ENCODE measurements at places on chromosomes 12 and 14. TPM values are rescaled to one million over a fixed set of nuclear protein-coding genes. Genes with fewer than 3 reads are reported as not detected.

Gene KRT78
- not detected for total RNA-seq

Gene POTEG
- total RNA-seq: not detected

Gene PRIM1
- total RNA-seq: 3.3 TPM

Gene HOXC10
- not detected for total RNA-seq

Gene PTPRQ
- 0.08 TPM for total RNA-seq

DNA sequence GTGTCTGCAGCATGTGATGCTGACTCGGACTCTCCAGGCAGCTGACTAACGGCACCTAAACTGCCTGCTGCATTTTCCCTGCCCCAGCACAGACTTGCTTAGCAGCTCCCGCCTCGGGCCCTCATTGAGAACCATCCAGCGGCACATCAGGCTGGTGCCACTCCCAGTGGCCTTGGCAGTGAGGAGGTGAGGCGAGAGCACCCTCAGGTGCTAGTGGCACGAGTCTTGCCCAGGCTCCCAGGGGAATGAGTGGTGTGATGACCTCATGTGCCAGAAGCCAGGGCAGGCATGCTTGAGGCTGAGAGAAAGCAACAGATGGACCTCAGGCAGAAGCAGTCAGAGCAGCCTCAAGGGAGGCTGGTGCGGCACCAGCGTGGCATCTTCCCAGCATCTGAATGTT is 60.2 kb downstream of the PRKCH start:
- no peaks in the 10 kb centered on the region for H3K4me1 ChIP-seq
- peaks cover 3% of the 10 kb centered on the region for H3K36me3 ChIP-seq
- DNase-seq: no peak

- DNase-seq: no peak
- peaks cover 15% of the 10 kb centered on the region for H3K27me3 ChIP-seq
- no peaks in the 10 kb centered on the region for H3K4me1 ChIP-seq
Measured at GRCh38 chr12:53128780-53129569, 25.7 kb downstream of the SOAT2 start.

DNA sequence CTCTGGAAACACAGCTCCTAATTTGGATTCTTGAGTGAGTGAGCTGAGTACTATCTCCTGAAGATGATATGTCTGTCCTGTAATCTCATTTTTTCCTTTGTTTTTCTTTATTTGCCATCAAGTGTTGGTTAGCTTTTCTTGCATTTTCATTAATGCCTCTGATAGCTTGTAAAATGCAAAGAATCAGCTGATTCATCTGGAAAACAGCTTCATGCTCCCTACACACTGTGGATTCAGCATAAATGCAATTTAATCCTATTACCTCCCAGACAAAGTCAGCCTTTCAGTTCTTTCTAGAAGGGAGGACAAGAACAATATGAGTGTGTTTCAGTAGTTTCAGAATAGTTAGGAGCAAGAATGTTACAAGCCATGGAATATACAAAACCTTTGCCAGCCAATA is 79.4 kb downstream of the DACT1 start:
- no peaks in the 10 kb centered on the region for H3K27me3 ChIP-seq
- no peak for DNase-seq
- H3K36me3 ChIP-seq: peaks cover 2% of the 10 kb centered on the region

DNA sequence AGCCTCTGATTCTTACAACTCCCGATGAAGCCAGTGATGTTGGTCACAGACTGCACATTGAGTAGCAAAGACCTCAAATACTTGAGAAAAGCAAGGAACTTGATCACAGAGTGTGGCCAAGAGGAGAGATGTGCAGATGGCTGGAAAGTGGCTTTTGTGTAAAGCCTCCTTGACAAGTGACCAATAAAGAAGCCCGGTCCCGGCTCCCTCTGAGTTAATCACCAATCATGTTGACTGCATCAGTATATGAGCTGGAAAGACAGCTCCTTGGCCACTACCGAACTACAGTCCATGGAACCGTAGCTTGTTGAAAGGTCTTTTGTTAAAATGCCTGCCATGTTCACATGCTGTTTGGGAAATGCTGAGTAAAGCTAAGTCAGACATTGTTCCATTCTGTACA is 23.7 kb upstream of the SERPINA6 start:
- H3K4me3 ChIP-seq: no peak overlapping the region
- peaks cover 24% of the 10 kb centered on the region for H3K4me1 ChIP-seq
- no peaks in the 10 kb centered on the region for H3K36me3 ChIP-seq
- peaks cover 11% of the 10 kb centered on the region for H3K27me3 ChIP-seq
- H3K27ac ChIP-seq: no peak overlapping the region

GRCh38 chr12:92582893-92583292 is 119.9 kb upstream of the PLEKHG7 start:
- no peak overlapping the region for H3K4me3 ChIP-seq
- no peak for DNase-seq
- H3K27ac ChIP-seq: no peak overlapping the region
- H3K4me1 ChIP-seq: peaks cover 9% of the 10 kb centered on the region
- no peaks in the 10 kb centered on the region for H3K36me3 ChIP-seq

GRCh38 chr14:91144425-91145145 is 30.7 kb downstream of the DGLUCY start:
- peak overlapping the region; percentile 36 for H3K27ac ChIP-seq
- H3K4me3 ChIP-seq: no peak overlapping the region
- no peak for DNase-seq
- H3K4me1 ChIP-seq: peaks cover 27% of the 10 kb centered on the region
- peaks cover 2% of the 10 kb centered on the region for H3K36me3 ChIP-seq
- H3K27me3 ChIP-seq: peaks cover 6% of the 10 kb centered on the region

GRCh38 chr14:53547593-53547992 is 394.5 kb upstream of the DDHD1 start:
- H3K27me3 ChIP-seq: no peaks in the 10 kb centered on the region
- H3K27ac ChIP-seq: no peak overlapping the region
- DNase-seq: no peak
- peaks cover 8% of the 10 kb centered on the region for H3K4me1 ChIP-seq

DNA sequence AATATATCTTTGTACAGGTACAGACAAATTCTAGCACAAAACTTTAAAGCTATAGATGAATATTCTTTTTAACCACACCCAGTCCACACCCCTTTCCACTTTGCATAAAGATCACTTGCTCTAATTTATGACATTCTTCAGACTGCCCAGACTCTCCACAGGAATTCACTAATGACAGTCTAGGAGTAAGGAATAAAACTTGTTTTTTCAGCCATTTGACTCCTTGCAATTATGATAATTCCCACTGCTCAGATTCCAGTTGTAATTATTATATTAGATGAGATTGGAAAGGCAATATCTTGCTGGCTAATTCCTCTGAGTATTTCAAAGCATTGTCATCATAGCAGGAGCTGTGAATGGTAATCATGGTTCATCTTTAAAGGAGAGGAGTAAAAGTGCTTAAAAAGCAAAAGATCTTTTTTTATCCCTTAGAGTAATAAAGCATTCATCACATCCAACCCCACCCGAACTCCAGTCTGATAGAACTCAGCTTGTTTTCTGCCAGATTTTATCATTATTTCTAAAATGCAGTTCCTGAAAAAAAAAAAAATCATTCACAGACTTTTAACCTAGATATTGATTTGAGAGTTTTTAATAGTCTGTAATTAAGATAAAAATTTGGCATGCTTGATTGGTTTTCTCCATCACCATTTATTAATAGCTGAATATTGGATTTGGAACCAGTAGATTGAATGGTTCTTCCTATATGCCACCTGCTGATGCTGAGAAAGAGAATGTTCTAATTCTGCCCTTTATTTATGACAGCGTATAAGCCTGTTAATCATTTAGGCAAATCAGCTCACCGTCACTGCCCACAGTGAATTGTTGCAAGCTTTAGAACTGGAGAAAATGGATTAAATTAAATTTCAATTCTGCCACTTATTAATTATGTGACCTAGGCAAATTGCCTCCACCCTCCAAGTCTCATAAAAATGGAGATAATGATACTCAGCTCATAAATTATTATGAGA is 93.9 kb upstream of the RASSF8 start:
- no peaks in the 10 kb centered on the region for H3K36me3 ChIP-seq
- no peak for DNase-seq
- no peak overlapping the region for H3K4me3 ChIP-seq
- peaks cover 3% of the 10 kb centered on the region for H3K27me3 ChIP-seq
- peaks cover 5% of the 10 kb centered on the region for H3K4me1 ChIP-seq

GRCh38 chr12:89477633-89478279 is 46.8 kb downstream of the GALNT4 start:
- H3K4me1 ChIP-seq: peaks cover 4% of the 10 kb centered on the region
- no peak overlapping the region for H3K4me3 ChIP-seq
- no peak overlapping the region for H3K27ac ChIP-seq
- no peak for DNase-seq
- H3K27me3 ChIP-seq: no peaks in the 10 kb centered on the region

DNA sequence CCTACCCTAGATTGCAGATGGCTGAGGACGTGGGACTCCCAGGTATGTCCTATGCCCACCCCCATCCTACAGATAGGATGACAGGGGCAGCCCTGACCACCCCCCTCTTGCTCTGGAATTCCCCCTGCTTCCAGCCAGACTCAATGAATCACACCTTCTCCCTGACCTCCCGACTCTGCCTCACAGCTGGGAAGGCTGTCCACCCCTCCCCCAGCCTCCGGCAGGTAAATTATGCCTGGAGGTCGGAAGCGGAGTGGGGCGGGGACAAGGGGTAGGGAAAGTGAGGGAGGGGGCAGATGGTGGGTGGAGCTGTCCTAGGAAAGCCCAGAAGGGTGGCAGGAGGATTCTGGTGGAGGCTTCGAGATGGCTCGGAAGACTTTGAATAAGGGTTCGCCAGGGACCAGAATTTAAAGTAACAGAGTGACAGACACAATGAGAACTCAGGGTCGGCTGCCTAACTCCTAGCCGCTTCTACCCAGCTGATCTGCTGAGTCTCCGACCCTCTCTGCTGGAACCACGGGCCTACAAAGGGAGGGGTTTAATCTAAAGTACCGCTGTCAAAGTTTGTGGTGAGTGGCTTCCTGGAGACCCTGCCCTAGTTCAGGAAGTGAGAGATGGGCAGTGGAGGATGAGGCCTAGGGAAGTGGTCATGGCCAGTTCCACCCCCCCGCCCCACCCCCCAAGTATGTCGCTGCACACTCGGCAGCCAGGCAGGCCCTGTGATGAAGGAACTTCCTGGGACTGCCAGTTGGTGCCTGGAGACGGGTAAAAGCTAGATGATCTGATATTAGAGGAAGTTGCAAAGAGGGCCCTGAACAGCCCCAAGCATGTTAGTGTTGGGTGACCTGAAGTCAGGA is 4.2 kb downstream of the PLEKHG3 start:
- peaks cover 7% of the 10 kb centered on the region for H3K36me3 ChIP-seq
- no peak for DNase-seq
- H3K27me3 ChIP-seq: no peaks in the 10 kb centered on the region
- H3K4me1 ChIP-seq: peaks cover 76% of the 10 kb centered on the region

GRCh38 chr14:91912035-91912434 is 35.5 kb downstream of the FBLN5 start:
- no peak for DNase-seq
- H3K27me3 ChIP-seq: no peaks in the 10 kb centered on the region
- no peak overlapping the region for H3K27ac ChIP-seq
- H3K4me3 ChIP-seq: no peak overlapping the region

- DNase-seq: no peak
- peaks cover 12% of the 10 kb centered on the region for H3K27me3 ChIP-seq
- no peak overlapping the region for H3K27ac ChIP-seq
- no peaks in the 10 kb centered on the region for H3K36me3 ChIP-seq
- peak overlapping the region; percentile 68 for H3K4me3 ChIP-seq
Measured at GRCh38 chr12:132600048-132601032, 10.0 kb downstream of the LRCOL1 start.

DNA sequence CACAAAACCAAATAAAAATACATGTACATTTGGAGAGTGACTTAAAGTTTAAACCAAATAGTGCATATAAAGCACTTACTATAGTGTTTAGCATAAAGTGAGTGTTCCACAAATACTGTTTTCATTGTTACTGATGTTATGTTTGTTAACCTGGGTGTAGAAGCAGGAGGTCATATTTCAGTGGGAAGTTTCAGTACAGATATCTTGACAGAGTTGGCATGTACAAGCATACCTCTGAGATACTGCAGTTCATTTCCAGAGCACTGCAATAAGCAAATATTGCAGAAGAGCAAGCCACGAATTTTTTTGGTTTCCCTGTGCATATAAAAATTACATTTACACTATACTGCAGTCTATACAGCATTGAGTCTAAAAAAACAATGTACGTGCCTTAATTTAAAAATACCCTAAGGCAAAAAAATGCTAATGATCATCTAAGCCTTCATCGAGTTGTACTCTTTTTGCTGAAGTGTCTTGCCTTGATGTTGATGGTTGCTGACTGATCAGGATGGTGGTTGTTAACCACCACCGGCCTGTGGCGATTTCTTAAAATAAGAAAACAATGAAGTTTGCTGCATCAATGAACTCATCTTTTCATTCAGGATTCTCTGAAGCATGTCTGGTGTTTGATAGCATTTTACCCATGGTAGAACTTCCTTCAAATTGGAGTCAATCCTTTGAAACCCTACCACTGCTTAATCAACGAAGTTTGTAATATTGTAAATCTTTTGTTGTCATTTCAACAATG is 361.1 kb upstream of the RPL10L start:
- no peaks in the 10 kb centered on the region for H3K36me3 ChIP-seq
- peaks cover 2% of the 10 kb centered on the region for H3K27me3 ChIP-seq
- no peak overlapping the region for H3K4me3 ChIP-seq

DNA sequence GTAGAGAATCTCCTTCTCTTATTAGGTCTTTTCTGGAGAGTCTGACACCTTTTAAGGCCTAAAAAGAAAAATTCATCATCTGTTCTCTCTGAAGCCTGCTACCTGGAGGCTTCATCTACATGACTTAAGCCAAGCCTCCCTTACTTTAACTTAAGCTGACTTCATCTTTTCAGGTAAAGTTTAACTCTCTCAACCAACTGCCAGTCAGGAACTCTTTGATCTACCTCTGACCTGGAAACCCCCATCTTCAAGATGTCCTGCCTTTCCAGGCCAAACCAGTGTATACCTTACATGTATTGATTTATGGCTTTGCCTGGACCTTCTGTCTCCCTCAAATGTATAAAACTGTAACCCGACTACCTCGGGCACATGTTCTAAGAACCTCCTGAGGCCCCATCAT is 17.5 kb downstream of the GSTZ1 start:
- no peak overlapping the region for H3K27ac ChIP-seq
- no peaks in the 10 kb centered on the region for H3K4me1 ChIP-seq
- no peak for DNase-seq
- H3K36me3 ChIP-seq: peaks cover 19% of the 10 kb centered on the region
- H3K27me3 ChIP-seq: no peaks in the 10 kb centered on the region

GRCh38 chr12:58639318-58639934 is 280.9 kb downstream of the LRIG3 start:
- H3K27ac ChIP-seq: peak overlapping the region; percentile 36
- no peak overlapping the region for H3K4me3 ChIP-seq
- H3K4me1 ChIP-seq: peaks cover 38% of the 10 kb centered on the region
- no peaks in the 10 kb centered on the region for H3K27me3 ChIP-seq
- peaks cover 5% of the 10 kb centered on the region for H3K36me3 ChIP-seq

- peaks cover 5% of the 10 kb centered on the region for H3K27me3 ChIP-seq
- H3K36me3 ChIP-seq: peaks cover 5% of the 10 kb centered on the region
- no peak overlapping the region for H3K4me3 ChIP-seq
- no peak for DNase-seq
Measured at GRCh38 chr14:104437703-104438102, 141.9 kb upstream of the C14orf180 start.

GRCh38 chr12:65923228-65923627 is 98.9 kb downstream of the HMGA2 start:
- no peak for DNase-seq
- no peak overlapping the region for H3K27ac ChIP-seq
- peaks cover 3% of the 10 kb centered on the region for H3K36me3 ChIP-seq
- H3K4me1 ChIP-seq: peaks cover 48% of the 10 kb centered on the region

- H3K27ac ChIP-seq: no peak overlapping the region
- peaks cover 19% of the 10 kb centered on the region for H3K4me1 ChIP-seq
- no peaks in the 10 kb centered on the region for H3K36me3 ChIP-seq
- no peak for DNase-seq
- H3K4me3 ChIP-seq: no peak overlapping the region
Measured at GRCh38 chr12:63869656-63870055, 25.2 kb downstream of the SRGAP1 start.

- H3K36me3 ChIP-seq: no peaks in the 10 kb centered on the region
- peaks cover 8% of the 10 kb centered on the region for H3K4me1 ChIP-seq
- DNase-seq: no peak
- no peaks in the 10 kb centered on the region for H3K27me3 ChIP-seq
- H3K4me3 ChIP-seq: no peak overlapping the region
Measured at GRCh38 chr14:67413806-67414769, 2.1 kb upstream of the PLEK2 start.
